ENCODE measurements at places on chromosomes 2 and 18.
A peak's percentile ranks its signal among the peaks of the same experiment; 100 is the strongest.

DNA sequence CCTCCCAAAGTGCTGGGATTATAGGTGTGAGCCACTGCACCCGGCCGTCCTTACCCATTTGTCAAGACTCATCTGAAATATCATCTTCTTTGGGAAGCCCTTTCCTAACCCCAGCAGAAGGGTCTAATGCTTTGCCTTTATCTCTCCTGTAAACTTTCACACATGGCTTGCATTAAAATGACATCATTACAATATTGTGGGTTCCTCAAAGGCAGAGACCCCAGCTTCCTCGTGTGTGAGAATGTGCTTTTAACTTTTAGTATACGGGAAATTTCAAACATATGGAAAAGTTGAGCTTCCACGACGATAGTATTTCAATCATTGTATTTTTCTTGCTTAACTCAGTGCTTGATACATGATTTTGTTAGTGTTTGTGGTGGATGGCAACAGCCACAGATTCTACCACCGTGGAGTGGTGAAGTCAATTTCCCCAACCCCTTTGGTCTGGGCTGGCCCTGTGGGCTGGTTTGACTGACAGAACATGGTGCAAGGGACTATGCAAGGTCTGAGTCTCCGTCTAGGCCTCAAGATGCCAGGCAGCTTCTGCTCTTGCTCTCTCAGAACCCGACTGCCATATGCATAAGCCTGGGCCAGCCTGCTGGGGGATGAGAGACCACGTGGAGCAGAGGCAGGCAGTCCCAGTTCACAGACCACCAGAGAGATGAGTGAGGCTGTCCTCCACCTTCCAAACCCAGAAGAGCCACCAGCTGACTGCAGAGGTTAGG is 39.9 kb downstream of the NGEF start:
- no peak for DNase-seq

GRCh38 chr2:10202131-10202665 is 79.7 kb downstream of the RRM2 start:
- DNase-seq, result no peak

GRCh38 chr18:45166341-45166835 is 448.9 kb upstream of the SLC14A2 start:
- peak; percentile 77 for DNase-seq

DNA sequence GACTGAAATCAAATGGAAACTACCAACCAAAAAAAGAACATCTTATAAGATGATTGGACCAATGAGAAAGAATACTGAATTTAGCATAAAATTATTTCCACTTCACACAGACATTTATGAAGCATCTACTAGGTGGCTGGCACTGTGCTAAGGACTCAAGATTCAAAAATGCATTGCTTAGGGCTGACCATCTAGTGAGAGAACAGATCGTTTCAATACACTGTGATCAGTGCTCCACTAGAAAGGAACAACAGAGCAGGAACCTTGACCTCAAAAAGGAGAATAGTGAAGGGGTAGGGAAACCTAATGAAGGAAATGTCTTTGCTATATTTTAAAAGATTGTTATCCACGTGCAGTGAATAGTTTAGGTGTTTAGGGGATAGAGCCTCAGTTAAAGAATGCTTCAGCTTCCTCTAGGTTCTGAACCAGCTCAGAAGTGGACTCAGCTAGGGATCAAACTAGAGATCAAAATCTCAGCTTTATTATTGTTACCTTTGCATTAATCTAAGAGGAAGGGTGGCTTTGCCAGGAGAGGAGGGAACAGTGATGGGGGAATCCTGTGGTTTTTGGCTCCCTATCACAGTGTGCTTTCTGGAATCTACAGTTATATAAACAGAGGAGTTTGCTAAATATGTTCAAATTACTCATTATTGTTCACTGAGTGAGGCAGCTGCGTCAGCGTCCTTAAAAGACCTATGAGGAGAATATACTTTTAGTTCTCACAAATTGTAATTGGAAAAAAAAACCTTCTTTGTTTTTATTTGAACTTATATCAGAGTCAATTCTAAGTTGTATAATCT is 16.2 kb upstream of the BBS5 start:
- peak; percentile 63 for DNase-seq

- no peak for DNase-seq
Observed at GRCh38 chr2:178863130-178863855, 56.1 kb upstream of the TTN start.

- no peak for DNase-seq
Observed at GRCh38 chr2:191835539-191836350, 11.1 kb downstream of the CAVIN2 start.

DNA sequence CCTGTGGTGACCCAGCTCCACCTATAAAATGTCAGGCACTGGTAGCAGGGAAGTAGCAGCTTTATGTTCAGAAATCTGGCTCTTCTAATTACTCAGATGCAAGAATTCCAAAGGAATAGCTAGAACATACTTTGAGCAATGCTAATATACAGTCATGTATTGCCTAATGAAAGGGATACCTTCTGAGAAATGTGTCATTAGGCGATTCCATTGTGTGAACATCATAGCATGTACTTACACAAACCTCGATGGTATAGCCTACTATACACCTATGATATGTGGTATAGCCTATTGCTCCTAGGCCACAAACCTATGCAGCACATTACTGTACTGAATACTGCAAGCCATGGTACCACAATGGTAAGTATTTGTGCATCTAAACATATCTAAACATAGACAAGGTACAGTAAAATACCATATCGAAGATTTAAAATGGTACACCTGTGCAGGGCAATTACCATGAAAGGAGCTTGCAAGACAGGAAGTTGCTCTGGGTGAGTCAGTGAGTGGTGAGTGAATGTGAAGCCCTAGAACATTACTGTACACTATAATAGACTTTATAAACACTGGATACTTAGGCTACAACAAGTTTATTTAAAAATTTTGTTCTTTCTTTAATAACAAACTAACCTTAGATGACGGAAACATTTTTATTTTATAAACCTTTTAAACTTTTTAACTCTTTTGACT is 50.3 kb upstream of the ETAA1 start:
- peak; percentile 2 for DNase-seq

- peak; percentile 40 for DNase-seq
Observed at GRCh38 chr2:190781604-190782198, 98.9 kb upstream of the GLS start.

- DNase-seq, result no peak
Observed at GRCh38 chr2:29697181-29697580, 224.2 kb downstream of the ALK start.

GRCh38 chr2:158297606-158298005 is 158.9 kb downstream of the CCDC148 start:
- DNase-seq, result peak; percentile 23

DNA sequence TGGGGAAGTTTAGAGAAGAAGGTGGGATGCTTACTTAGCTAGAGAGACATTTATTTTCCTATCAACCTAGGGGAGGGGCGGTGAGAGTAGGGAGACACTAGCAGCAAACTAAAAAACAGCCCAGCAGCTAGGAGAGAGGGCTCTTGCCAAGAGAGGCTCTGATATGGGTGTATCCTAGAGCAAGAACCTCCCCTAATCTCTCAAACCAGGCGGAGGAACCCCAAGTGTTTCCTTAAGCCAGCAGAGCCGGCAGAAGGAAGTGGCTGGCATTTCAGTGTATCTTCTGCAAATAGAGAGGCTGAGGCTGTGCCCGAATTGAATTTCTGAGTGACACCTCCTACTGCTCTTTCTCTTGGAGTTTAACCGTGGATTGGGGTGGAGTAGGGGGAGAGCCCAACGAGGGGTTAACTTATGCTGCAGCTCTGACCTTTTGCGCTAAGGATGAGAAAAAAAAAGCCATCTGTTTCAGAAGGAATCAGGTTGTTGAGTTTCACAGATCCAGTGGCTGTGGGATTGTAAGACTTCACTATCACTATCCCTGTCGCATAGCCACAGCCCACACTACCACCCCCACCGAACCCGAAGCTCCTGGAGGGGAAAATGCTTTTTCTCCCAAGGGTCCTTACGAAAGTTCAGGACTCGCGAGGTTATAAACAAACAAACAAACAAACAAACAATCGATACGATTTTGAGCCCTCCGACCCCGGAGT is 1.4 kb downstream of the ST8SIA5 start:
- no peak for DNase-seq

DNA sequence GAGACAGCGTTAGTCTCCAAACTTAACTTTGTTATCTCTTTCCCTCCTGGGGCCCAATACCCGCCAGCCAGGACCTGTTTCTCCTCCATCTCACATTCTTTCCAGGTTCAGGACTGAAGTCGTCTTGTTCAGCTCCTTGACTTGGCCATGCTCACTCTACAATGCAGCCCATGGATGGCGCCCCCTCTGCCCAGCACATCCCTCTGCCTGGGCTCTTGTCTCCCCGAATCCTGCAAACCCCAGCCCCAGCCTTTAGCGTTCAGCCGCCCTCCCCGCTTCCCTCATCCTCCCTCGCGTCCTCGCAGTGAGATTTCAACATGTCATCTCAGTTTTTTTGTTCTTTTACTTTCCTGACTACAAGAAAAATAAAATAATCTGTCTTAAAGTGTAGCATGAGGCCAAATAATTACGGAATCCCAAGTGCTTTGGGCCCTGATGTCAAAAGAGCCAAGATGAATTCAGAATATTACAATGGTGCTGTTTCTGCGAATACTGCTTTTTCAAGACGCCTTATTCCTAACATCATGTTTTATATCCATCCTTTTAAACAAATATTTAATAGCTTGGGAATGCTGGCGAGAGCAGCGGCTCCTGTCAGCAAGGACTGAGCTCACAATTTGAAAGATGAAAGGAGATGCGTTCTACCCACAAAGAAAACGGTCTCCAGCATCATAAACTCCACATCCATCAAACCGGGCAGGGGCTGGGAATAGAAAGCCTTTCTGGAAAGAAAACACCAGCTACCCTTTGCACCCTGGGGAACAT is 1.0 kb downstream of the FAM178B start:
- DNase-seq, result no peak

GRCh38 chr2:215059724-215060123 is 78.7 kb downstream of the ABCA12 start:
- DNase-seq, result no peak

DNA sequence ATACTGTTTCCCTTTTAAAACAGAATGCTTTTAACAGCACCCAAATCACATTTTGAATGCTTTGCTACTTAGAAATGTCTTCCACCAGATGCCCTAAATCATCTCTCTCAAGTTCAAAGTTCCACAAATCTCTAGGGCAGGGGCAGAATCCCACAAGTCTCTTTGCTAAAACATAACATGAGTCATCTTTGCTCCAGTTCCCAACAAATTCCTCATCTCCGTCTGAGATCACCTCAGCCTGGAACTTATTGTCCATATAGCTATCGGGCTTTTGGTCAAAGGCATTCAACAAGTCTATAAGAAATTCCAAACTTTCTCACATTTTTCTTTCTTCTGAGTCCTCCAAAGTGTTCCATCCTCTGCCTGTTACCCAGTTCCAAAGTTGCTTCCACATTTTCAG is 1374.5 kb upstream of the NXPH2 start:
- no peak for DNase-seq

GRCh38 chr2:176120364-176121189 is 1.9 kb upstream of the HOXD9 start:
- no peak for DNase-seq

DNA sequence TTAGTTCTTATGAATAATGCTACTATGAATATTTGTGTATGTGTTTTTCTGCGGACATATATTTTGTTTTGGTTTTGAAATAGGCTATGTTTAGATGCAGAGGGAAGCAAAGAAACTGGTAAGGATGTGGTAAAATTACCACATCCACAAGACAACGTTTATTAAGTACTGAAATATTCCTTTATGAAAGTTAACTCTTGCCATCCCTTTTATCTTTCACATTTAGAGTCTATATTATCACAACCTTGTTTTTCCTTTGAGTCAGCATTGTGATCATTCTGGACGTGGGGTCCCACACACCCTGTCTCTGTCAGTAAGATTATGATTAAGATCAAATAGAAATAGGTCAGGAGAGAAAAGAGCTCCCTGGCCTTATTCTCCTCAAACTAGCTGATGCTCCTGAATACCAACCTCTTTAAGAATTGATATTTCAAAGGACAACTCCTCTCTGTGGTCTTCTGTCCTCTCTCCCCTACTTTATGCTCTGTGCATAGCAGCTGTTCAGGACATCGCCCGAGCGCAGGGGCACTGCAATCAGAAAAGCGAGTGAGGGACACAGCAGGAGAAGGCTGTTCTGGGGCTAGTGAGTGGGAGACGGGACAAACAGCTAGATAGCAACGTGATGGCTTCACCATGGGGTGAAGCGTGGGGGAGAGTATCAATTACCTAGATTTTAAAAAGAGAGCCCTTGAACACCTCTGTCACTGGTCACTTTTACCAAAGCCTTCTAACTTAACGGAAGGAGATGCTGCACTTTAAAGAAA is 12.2 kb downstream of the METAP1D start:
- no peak for DNase-seq

DNA sequence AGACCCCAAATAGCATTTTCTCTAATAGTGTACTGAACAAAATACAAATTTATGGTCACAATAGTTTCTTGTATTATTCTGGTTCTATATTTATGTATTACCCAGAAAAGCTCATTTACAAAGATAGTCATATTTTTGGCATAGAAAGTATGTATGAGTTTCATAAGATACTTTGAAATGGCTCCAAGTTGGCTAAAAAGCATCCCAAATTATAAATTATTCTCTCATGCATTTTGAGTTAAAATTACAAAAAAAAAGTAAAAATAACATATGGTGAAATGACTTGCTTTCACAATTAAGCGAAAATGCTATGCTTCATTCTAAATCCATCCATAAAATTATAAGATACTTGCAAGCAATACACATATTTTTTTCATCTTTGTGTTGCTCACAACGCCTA is 530.7 kb downstream of the ZNF804A start:
- no peak for DNase-seq

DNA sequence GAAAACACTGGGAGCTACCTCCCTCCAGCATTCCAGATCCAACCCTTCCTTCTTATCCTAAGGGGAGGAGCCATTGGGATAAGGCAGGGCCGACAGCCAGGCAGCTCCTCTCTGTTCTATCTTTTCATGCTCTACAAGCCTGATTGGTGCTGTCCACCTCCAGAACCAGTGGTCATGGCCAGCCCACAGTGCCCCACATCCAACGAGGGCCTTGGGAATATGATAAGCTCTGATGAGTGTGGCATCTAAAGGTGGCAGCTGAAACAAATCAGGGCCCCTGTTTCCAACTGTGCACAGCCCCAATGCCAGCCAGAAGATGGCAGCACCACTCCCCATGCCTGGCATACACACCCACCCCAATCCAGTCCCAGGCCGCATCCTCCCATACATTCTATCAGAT is 329.3 kb downstream of the C1D start:
- DNase-seq, result peak; percentile 27

GRCh38 chr2:121400201-121400600 is 115.2 kb upstream of the TFCP2L1 start:
- DNase-seq, result no peak

- no peak for DNase-seq
Observed at GRCh38 chr2:177253704-177254103, 10.8 kb downstream of the NFE2L2 start.

All from MG63 (cell line).